ENCODE measurements at places on chromosomes 16 and 17. TPM values are rescaled to one million over a fixed set of nuclear protein-coding genes. Genes with fewer than 3 reads are reported as not detected.

DNA sequence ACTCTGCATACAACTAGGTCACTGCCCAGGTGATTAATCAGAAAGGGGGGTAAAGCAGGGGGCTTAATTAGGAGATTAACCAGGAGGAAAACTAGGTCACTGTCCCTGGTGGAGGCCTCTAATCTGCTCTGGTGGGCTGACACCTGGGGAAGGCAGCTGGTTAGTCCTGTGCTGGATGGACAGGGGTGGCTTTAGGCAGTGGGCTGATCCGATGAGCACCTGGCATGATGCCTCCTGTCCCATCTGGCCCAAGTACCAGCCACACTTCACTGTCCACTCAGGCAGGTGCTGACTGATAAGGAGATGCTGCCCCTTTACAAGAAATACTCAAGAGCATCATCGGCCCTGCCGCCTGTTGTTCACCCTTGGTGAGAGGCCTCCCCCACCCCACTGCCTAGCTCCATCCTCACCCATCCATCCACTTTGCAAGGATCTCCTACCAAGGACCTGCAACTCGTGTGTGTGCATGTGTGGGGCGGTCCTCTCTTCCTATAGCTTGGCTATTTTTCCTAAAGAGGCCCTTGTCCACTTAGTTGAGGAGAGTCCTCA lies 13.8 kb upstream of the RCVRN start:
- no peak for DNase-seq

DNA sequence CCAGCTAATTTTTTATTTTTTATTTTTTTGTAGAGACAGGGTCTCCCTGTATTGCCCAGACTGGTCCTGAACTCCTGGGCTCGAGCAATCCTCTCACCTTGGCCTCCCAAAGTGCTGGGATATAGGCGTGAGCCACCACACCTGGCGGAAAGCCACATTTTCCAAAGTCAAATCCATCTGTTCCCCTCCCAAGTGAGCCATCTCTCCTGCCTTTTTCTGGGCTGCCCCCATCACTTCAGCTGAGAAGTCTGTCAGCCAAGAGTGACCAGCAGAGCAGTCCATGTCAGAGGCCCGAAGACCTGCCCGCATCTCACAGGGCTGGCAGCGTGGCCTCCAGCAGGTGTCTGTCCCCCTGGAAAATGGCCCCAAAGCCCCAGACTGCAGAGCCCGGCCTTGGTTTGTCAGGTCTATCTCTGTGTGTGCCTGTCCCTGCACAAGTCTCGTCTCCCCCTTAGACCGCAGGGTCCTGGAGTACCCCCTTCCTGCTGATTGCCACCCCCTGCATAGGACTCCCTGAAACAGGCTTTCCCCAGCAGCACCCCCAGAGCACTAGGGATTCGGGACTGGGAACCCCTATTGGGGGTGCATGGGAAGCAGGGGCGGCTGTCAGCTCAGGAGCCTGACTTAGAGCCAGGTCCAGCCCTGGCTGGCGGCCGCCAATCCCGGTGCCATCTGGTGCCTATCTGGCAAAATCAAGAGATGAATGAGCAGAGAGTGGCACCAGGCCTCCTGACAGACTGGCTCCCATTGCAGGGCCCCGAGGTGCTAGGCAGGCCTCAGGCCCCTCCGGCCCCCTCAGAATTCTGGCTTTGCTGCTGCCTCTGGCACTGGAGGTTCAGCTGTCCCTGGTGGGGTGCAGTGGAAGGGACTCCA lies 7.8 kb downstream of the TTYH2 start:
- DNase-seq = no peak

DNA sequence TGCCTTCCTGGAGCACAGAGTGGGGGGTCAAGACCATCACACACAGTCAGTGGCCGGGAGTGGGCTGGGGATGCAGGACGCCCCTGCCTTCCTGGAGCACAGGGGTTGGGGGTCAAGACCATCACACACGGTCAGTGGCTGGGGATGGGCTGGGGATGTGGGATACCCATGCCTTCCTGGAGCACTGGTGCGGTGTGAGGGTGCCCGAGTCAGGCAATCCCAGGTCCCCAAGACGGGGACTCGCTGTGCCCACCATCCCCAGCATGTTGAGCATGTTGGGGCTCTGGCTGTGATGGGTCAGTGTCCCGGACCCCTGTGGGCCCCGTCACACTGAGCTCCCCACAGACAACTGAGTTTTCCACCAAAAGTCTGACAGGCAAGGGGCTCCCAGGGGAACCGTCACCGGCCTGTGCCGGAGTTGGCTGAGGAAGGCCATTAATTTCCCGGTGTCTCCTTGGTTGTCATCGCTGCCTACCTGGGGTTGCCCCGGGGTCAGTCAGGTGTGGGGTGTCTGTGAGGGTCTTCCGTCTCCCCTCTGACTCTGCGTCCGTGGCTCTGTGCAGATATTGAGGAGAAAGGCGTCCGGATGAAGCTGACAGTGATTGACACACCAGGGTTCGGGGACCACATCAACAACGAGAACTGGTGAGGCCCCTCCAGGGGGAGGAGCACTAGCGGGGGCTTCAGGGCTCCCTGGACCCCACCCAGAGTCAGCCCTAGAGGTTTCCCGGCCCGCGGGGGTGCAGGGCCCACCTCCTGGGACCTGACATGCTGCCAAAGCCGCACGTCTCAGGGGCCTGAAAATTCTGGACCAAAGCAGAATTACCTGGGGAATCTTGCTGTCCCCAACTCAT lies 347.1 kb downstream of the SEC14L1 start:
- peak; percentile 18 for DNase-seq

DNA sequence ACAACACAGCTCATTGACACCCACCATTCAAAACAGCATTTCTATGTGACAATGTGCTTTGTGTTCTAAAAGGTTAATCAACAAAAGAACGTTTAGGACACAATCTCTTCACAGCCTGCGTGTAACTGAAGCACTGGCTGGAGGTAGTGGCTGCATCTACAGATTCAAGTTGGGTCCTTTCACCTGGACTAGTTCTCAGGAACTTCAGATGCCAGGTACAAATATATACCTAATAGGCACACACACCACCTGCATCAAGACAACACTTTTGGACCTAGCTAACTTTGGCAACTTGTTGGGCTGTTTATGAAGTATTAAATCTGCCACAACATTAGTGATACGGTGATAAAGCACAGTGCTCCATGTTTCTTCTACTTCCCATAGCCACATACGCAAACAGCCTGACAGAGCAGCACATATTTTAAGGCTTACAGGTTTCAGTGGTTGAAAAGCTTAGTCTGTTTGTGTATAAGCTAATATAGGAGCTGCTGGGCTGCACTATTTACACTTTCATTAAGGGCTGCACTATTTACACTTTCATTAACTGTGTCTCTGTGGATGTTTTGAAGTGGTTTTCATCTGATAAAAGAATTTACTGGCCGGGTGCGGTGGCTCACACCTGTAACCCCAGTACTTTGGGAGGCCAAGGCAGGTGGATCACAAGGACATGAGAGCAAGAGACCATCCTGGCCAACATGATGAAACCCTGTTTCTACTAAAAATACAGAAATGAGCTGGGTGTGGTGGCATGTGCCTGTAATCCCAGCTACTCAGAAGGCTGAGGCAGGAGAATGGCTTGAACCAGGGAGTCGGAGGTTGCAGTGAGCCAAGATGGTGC lies 132.6 kb downstream of the PARN start:
- DNase-seq = no peak

DNA sequence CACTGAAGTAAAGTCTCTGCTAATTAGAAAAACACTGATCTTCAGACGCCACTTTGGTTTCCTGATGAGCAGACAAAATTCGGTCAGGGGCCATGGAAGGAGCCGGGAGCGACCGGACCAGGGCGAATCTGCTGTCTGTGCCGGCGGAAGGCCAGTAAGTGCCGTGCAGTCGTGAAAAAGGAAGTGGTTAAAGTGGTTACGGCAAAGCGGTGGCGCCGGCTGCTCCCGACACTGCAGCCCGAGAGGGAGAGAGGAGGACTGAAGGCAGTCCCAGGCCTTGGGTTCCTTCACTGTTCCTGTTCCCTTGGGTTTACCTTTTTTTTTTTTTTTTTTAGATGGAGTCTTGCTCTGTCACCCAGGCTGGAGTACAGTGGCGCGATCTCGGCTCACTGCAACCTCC lies 17.3 kb upstream of the HEXD start:
- DNase-seq = peak; percentile 63

DNA sequence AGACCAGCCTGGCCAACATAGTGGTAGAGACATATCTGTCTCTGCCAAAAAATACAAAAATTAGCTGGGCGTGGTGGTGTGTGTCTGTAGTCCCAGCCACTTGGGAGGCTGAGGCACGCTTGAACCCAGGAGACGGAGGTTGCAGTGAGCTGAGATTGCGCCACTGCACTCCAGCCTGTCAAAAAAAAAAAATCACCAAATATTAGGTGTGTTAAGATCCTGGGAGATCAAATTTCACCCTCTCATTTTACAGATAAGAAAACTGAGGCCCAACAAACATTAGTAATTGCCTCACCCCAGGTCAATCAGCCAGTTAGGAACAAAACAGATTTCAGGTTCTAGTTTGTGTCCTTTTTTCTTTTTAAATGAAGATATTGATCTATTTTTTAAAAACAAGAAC lies 116.7 kb downstream of the MSI2 start:
- DNase-seq = no peak

DNA sequence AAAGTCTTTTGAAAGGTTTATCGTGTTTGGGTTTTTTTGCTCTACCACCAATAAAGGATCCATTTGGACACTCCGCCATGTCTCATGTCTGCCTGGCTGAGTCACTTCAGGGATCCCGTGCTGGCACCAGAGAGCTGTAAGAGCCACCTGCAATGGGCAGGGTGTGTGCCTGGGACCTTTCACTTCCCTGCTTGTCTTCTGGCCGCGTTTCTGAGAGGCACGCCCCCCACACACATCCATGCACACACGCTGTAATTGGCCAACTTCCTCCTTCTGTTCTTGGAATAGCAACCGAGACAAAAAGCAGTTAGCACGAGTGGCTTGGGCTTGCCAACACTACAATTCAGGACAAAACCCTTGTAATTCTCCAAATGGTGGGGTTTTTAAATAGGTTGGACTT lies 9.8 kb upstream of the SOST start:
- DNase-seq = peak; percentile 79

GRCh38 chr17:13352747-13353415 lies 248.8 kb downstream of the HS3ST3A1 start:
- no peak for DNase-seq

GRCh38 chr17:74387365-74388218 lies 20.3 kb downstream of the GPR142 start:
- DNase-seq = no peak

GRCh38 chr17:69907132-69907847 lies 167.7 kb upstream of the KCNJ16 start:
- DNase-seq = no peak

GRCh38 chr17:70225276-70225675 lies 55.9 kb downstream of the KCNJ2 start:
- no peak for DNase-seq

- DNase-seq = peak; percentile 68
Measured at GRCh38 chr17:19672009-19672750, 23.6 kb downstream of the ALDH3A2 start.

DNA sequence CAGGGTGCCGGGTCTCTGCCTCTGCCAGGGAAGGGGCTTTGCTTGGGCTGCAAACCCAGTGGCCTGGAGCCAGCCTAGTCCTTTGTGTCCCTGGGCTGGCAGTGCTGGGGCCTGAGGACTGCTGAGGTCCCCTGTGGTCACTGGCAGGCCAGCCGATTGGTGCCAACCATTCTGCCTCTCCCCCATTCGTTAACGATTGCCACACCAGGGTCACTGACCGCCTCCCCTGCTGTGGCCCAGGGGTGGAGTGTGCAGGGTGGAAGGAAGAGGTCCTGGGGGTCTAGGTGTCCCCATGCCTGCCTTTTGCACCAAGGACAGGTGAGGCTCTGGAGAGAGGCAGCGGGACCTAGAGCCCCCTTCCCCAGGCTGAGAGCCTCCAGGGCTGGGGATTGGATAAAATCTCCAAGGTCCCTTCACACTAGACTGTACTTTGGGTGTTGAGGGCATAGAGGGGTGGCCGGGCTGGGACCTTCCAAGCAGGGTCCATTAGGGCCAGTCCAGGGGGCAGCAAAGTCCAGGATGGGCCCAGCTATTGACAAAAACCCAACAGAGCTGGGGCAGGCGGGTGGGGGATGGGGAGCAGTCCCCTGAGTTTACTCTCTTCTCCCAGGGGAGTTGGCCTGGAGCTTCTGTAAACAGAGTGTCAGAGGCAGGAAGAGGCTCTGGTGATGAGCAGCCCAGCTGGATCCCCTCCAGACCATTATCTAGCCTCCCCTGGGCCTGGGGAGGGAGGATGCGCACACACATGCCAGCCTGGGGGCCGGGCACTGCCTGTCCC lies 1.1 kb downstream of the VASN start:
- DNase-seq = no peak

DNA sequence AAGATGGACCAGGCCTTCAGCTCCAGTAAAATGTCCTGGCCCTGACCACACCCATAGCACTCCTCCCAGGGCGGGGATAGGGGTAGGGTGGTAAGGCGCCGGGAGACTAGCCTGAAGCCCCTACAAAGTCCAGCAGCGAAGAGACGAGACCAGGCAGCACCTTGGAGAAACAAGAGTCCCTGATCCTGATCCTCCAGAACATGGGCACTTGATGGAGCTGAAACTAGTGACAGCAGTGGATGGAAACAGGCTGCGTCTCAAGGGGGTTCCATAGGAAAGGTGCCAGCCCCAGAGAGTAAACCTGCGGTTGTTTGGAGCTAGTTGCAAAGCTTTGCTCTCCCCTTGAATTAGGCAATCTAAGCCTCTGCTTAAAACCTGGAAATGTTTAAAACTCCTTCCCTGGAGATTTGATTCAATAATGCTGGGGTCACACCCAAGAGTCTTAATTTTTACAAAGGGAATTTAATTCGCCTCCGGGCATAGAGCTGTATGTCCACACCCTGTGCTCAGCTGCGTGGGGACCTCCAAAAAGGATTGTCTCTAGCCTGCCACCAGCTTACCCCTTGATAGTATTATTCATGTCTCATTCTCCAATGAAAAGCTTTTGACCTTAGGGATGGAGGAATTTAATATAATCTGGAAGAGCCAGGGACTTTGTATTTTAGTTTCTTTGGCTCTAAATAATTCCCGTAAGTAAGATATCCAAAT lies 258.6 kb downstream of the PMP22 start:
- DNase-seq = no peak

The CACNG5 gene
- not detected for total RNA-seq

The GPR142 gene
- 0.15 TPM for total RNA-seq

The FOXC2 gene
- 1.9 TPM for total RNA-seq

The OTOP2 gene
- total RNA-seq = not detected

The CA7 gene
- not detected for total RNA-seq

The SOX8 gene
- 0.47 TPM for total RNA-seq
